Activated CD8-positive, alpha-beta T cell treated with anti-CD3 and anti-CD28 coated beads, Interleukin-2, amount 10 ng/mL, durations not matched to agents 7 days and 5 days (primary cell): ENCODE measurements at places on chromosomes 2 and 18.

- DNase-seq: peak; percentile 55
Measured at GRCh38 chr18:3605954-3606443, 156.0 kb downstream of the TGIF1 start.

- no peak for DNase-seq
Measured at GRCh38 chr2:177646791-177647190, 254.2 kb downstream of the AGPS start.

- DNase-seq: no peak
Measured at GRCh38 chr2:31033032-31033431, 105.2 kb downstream of the GALNT14 start.

DNA sequence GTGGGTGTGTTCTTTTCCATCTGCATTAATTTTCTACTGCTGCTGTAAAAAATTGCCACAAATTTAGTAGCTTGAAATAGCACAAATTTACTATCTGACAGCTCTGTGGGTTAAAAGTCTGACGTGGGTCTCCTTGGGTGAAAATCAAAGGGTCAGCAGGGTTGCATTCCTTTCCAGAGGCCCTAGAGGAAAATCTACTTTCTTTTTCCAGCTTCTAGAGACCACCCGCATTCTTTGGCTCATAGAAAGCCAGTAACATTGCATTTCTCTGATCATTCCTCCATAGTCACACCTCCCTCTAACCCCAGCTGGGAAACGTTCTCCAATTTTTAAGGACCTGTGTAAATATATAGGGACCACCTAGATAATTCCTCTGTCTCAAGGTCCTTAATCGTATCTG lies 128.8 kb downstream of the ATL2 start:
- no peak for DNase-seq

DNA sequence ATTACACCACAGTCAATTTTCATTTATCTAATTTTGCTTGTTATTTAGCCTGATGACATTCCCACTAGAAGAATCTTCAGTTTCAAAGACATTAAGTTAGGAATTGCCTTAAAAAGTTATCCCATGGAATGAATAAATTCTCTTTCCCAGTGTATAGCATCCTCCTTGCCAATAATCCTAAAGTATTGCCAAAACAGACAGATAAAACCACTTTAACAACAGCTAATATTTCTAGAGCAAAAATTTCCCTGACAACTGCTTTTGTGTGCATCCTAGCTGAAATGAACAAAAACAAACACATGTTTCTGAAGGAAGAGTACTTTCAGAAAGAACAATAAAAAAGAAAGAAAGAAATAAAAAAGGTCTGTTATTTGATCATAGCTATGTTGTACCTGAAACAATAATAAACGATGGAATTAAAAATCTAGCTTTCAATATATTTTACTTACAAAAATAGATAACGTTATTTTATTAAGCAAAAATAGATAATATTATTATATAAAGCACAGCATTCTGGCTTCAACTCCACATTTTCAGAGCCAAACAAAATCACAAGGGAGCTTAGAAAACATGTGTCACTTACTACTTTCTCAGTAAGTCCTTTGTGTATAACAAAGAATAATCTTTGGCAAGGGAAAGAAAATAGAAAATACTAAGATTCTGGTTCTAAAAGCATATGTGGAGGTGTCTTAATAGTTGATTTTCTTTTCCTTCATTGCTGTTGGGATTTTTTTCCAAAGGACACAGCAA lies 939.0 kb upstream of the CRIM1 start:
- no peak for DNase-seq

- DNase-seq: no peak
Measured at GRCh38 chr18:60894254-60894945, 438.8 kb upstream of the CDH20 start.

- DNase-seq: no peak
Measured at GRCh38 chr2:189046320-189046719, 72.1 kb downstream of the COL3A1 start.

GRCh38 chr2:30026091-30027055 lies 105.0 kb upstream of the ALK start:
- no peak for DNase-seq

DNA sequence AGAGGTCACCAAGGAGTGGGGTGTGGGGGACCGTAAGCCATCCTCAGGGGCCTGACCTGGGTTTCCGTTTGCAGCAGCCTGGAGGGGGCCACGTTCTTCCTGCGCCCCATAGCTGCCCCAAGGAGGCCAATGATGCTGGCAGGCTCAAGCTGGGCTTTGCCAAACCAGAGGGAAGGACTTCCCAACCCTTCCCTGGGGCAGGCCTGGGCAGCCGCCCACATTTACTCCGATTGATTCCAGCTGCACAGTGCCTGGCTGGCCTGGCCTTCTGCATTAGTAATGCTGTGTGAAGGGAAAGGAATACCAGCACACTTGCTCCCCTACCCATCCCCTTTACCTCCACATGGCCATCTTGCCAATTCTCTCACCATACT lies 360.6 kb upstream of the SLC14A2 start:
- no peak for DNase-seq

DNA sequence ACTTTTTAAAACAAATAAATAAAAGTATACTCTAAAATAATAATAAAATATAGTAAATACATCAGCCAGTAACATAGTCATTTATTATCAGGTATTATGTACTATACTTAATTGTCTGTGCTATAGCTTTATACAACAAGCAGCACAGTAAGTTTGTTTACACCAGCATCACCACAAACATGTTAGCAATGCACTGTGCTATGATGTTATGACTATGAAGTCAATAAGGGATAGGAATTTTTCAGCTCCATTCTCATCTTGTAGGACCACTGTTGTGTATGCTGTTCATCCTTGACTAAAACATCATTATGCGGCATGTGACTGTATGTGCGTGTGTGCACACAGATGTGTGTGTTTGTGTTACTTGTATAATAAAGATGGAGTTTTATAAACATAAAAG lies 137.5 kb downstream of the LYPD6B start:
- DNase-seq: no peak

GRCh38 chr2:191165176-191165643 lies 14.4 kb upstream of the STAT4 start:
- peak; percentile 47 for DNase-seq

- no peak for DNase-seq
Measured at GRCh38 chr2:71934320-71934593, 213.4 kb downstream of the CYP26B1 start.

- no peak for DNase-seq
Measured at GRCh38 chr18:62881509-62882016, 166.2 kb downstream of the PHLPP1 start.

GRCh38 chr2:74845217-74845751 lies 11.4 kb downstream of the HK2 start:
- DNase-seq: peak; percentile 35

GRCh38 chr2:215565897-215566296 lies 130.0 kb upstream of the FN1 start:
- no peak for DNase-seq

DNA sequence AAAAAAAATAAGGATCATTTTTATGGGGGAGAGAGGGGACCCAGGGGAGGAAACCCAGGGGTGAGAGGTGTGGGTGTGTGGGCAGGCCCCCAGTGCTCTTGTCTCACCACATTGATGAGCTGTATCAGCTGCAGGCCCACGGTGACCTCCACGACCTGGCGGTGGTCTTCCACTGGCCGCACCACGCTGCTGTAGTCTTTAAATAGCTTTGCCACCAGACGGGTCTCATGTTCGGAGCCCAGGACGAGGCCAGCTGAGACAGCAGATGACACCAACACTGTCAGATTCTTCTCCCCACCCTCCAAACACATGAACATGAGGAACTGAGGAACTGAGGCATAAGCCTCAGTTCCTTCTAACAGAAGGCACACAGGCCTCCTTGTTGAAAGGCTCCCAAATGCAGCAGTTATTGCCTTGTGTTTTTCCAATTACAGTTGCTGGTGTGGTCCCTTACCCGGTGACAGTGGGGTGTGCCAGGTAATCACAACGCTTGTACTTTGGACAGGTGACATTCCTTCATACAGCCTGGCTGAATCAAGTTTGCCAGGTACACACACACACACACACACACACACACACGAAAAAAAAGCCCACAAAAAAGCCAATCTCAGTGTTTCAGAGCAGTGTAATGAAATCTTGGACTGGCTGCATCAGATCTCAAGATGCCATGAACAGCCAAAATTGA lies 4.7 kb downstream of the CHRNA1 start:
- no peak for DNase-seq

GRCh38 chr2:153871231-153872221 lies at the start of gene GALNT13:
TSS of gene GALNT13 (plus strand) at chr2:153871922.
- DNase-seq: no peak

- DNase-seq: no peak
Measured at GRCh38 chr2:6234702-6235101, 542.5 kb downstream of the SOX11 start.

GRCh38 chr2:43852196-43852730 lies 13.5 kb downstream of the ABCG8 start:
- DNase-seq: no peak

GRCh38 chr2:96882230-96882629 lies 12.3 kb upstream of the SEMA4C start:
- DNase-seq: no peak

GRCh38 chr2:84879584-84880394 lies 1.1 kb downstream of the TRABD2A start:
- DNase-seq: peak; percentile 46

- DNase-seq: no peak
Measured at GRCh38 chr2:198700319-198700718, 757.4 kb downstream of the SATB2 start.

GRCh38 chr18:54080858-54081257 lies 143.6 kb downstream of the MBD2 start:
- no peak for DNase-seq

DNA sequence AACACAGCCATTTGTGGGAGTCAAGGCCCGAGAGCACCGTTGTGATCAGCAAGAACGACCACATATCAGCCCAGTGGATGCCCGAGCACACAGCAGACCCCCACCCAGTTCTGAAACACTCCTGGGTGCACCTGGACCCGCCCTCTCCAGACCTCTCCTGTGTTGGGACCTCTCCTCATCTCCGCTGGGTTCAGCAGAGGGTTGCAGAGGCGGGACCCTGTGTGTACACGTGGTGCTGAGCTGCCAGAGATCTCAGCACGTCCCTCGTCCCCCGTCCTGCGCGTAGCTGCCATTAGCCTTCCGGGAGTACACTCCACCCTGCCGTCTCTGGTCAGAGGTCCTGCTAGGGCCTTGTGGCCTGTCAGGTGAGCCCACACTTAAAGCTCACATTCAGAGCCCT lies 51.7 kb downstream of the ADI1 start:
- no peak for DNase-seq

DNA sequence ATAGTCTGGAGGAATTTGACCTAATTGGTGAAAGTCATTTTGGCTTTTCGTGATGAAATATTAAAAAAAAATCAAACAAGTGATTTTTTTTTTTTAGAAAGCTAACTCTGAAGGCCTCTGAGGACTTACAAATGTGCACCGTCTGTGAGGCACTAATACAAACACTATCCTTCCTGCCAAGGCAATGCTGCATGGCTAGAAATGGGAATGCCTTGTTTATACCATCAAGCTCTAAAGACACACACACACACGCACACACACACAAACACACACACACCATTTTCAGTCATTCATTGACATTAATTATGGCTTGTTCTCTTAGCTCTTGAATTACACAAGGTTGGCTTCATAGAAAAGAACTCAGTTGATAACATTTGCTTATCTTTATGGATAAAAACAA lies 1242.0 kb upstream of the ACVR2A start:
- no peak for DNase-seq
